ENCODE measurements at places on chromosomes 13 and 19.

- DNase-seq, result no peak
These were observed 165.2 kb downstream of the SHISA2 start for GRCh38 chr13:25886438-25887214.

GRCh38 chr13:39244561-39245230 lies 206.4 kb downstream of the NHLRC3 start:
- no peak for DNase-seq

GRCh38 chr13:48720621-48721020 lies 66.9 kb downstream of the CYSLTR2 start:
- DNase-seq, result no peak

DNA sequence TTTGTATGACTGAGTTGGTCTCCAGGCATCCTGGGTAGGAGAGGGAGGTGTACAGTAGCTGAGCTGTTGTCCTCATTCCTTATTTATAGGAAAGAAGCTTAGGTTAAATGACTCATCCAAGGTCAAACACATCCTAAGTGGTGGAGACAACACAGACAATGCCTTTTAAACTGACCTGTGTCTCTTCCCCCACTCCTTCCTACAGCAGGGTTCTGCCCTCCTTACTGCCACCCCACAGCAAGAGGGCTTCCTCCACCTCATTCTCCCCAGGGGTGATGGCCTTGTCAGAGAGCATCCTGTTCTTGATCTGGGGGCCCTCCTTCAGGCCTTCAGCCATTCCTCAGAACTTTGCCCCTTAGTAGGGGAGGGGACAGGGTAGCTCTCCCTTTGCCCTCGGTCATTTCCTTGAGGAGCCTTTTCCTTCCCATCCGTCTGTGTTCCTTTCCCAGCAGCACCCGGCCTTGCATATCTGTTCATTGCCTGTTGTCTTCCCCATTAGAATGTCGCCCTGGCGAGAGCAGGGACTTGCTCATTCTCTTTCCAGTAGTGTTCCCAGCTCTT lies 48.2 kb upstream of the GPI start:
- no peak for DNase-seq

GRCh38 chr13:73372666-73373627 lies 314.1 kb downstream of the KLF5 start:
- no peak for DNase-seq
